ENCODE measurements at places on chromosomes 3 and 15.

DNA sequence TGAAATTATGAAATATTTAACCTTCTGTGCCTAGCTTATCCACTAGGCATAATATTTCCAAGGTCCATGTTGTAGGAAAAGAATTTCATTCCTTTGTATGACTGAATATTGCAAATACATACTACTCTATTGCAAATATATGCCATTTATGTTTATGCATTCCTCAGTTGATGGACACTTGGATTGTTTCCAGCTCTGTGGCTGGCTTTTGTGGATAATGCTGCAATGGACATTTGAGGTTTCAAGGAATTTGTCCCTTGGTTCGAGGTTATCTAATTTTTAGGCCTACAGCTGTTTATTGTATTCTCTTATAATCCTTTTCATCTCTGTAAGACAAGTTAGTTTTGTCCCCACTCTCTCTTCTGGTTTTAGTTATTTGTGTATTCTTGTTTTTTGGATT is 7.7 kb upstream of the AADACL2 start:
- DNase-seq = no peak

- no peak for DNase-seq
Observed at GRCh38 chr3:167120828-167121227, 259.3 kb downstream of the ZBBX start.

- DNase-seq = no peak
Observed at GRCh38 chr3:72322264-72322976, 525.8 kb downstream of the SHQ1 start.

- no peak for DNase-seq
Observed at GRCh38 chr15:56042982-56043980, 49.9 kb upstream of the NEDD4 start.

GRCh38 chr15:63381301-63382204 is at the start of gene CA12:
Gene CA12 (minus strand): TSS chr15:63381846. CDS start chr15:63381720, 126 bp downstream.
- DNase-seq = no peak

DNA sequence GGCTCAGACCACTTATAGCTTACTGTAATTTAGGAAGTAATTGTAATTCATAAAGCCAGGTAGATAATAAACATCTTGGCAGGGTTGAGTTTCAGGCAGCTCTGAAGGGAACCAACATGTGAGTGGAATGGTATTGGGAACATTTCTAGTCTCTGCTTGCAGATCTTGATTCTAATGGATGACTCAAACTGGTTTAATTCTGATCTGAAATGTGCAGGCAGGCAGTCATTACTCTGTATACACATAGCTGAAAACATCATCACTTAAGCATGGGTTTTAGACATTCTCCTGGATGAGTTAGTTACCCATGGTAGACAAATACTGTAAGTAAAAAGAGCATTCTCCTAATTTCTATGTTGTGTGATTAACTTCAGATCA is 317.0 kb upstream of the TPRG1 start:
- no peak for DNase-seq

DNA sequence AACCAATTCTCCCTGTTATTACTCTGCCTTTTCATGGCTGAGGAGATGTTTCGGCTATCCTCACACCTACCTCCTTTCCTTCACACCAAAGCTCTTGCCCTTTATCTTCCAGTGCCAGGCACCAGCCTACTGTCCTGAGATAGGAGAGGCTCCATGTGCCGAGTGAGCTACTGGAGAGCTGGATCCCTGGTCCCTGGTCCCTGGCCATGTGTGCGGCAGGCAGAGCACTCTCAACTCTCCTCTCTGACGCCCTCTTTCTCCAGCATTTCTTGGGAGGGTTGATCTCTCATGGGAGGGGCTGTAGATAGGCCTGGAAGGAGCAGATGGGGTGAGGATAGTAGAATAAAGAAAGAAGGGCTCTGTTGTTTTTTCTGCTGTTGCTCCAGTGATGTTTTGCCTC is 277.1 kb upstream of the UMPS start:
- DNase-seq = no peak

DNA sequence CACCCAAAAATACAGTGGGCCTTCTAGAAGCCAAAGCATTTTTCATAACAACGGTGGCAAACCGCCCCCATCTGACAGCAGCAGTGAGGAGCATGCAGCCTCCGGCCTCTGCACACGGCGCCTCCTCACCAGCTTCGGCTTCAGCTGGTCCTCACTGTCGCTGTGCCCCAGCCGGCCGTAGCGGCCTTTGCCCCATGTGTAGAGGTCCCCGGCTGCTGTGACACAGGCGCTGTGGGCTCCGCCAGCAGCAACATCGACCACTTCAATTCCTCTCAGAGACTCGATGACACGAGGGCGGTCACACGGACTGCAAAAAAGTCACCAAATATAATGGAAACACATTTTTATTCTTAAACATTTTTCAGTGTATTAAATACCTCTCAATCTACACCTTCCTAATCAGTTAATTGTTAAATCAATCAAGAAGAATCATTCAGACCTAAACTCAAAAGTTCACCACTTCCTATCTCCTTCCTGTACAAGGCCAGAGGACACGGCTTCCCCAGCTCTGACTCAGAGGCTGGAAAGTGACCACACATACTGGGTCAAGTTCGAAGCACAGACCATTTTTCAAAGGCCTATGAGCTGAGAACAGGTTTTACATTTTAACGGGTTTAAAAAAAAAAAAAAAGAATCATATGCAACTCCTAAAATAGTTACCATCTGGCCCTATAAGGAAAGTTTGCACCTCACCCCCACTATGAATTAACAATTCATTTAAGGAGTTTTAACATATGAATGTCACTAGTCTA is 33.6 kb upstream of the OCA2 start:
- no peak for DNase-seq

- DNase-seq = no peak
Observed at GRCh38 chr3:168156479-168156878, 60.8 kb upstream of the GOLIM4 start.

DNA sequence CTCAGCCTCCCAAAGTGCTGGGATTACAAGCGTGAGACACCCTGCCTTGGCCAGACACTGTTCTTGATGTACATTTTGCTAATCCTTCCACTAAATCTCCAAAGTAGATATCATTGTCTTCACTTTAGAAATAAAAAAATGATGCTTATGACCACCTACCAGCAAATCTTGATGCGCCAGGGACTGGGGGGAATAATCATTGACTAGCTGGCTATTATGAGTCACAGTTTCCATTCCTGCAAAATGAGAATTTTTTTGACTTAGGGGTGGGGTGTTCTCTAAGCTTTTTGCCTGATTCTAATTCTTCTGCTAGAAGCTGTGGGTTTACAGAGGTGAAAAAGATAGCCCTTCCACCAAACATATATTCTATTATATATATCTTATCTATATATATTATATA is 17.1 kb upstream of the RFC4 start:
- DNase-seq = no peak

DNA sequence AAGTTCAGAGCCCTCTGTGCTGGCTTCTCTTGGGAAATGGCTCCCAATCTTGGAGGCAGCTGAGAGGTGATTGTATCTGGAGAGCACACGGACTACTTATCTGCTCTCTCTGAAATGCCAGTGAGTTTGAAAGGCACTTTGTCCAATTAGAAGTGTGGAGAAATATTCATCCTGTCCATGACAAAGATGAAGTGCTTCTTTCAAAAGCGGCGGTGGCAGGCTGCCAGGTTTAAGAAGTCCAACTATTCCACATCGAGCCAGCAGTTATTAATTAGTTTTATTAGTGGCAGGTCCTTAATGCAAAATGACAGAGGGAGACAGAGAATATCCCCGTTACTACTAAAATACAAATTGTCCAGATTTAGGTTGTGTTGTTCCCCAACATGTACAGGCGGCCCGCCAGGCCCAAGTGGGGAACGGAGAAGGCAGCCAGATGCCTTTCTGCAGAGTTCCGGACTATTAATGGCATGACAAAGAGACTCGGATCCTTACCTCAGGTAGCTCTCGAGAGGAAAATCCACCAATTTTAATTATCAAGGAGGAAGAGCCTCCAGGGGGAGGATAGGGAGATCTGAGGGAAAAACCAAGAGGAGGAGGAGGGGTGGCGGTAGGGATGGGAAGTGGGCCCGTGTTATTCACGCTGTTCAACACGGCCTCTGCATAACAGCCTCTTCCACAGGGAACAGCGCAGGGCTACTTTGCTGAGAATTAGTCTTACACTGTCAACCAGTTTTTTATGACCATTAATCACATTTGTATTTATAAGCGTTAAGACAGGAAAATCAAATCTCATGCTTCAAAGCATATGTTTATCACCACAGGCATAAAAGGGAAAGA is 42.0 kb downstream of the RORA start:
- no peak for DNase-seq

DNA sequence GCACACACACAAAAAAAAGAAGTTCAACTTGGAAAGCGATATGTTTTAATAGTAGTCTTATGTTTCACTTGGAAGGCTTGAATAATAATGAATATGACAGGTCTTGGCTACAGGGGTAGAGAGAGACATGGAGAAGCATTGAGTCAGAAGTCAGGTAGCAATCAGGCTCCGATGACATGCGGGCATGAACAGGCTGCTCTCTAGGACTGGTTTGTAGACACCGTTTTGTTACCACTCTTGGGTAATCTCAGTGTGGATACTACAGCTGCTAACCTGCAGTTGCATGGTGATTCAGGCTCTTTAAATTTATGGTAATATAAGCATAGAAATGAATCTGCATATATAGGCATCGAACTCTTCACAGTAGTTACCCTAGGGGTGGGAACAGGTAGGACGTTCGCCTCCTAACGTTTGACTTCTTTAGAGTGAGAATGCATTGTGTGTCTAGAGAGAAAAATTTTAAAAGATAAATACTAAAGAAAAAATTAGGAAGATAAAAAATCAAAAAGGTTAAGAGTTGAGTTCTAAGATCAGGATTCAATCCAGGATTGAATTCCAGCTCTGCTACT is 241.6 kb upstream of the KBTBD8 start:
- no peak for DNase-seq

DNA sequence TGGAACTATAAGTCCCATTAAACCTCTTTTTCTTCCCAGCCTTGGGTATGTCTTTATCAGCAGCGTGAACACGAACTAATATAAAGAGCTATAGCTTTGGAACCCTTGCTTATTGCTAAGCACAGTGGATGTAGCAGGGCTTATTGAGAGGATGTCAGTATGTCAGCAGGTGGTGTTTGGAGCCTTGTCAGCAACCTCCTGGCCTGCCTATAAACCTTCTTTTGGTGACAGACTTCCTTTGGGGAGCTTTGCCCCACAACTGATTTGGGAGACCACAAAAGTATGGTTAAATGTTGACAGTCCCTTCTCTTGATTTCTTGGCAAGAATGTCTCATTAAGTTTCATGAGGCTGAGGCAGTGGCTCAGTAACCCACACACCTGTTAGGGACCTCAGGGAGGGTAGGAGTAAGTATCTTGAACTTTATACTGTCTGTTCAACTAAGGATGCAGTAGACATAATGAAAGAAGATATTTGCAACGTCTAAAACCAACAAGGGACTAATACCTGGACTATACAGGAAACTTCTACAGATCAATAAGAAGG is 14.8 kb downstream of the CCNDBP1 start:
- no peak for DNase-seq

DNA sequence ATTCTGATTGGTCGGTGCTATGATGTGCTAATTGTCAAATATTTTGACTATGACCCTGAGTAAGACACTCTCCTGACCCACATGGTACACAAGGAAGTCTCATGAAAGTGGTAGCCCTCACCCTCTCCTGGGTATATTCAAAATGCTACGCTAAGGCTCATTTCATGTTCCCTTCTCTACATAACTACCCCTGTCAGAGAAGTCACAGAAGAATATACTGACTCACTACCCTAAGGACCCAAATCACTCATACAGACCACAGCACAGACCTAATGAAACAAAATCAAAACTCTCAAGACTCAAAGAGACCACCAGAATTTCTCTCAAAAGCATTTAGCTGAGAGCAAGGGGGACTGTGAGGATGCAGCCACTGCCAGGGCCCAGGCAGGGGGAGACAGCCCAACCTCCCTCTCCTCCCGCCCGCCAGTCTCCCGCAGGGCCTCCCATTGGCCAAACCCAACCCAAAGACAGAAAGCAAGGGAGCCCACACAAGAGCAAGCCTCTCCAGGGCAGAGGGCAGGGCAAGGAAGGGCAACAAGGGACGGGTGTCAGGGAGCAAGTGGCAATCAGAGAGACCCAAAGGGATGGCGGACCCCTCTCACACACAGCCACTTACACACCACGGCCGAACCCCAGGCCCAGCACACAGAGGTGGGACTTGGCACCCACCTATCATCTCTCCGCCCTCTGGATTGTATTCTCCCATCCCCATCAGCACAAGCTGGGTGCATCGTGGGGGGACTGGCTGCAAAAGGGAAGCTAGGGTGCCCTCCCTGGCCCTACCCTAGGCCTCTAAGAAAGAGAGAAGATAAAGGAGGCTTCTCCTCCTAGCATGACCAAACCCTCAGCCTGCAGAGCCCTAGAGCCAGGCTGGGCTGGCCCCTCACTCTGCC is 41.6 kb downstream of the MEGF11 start:
- no peak for DNase-seq

DNA sequence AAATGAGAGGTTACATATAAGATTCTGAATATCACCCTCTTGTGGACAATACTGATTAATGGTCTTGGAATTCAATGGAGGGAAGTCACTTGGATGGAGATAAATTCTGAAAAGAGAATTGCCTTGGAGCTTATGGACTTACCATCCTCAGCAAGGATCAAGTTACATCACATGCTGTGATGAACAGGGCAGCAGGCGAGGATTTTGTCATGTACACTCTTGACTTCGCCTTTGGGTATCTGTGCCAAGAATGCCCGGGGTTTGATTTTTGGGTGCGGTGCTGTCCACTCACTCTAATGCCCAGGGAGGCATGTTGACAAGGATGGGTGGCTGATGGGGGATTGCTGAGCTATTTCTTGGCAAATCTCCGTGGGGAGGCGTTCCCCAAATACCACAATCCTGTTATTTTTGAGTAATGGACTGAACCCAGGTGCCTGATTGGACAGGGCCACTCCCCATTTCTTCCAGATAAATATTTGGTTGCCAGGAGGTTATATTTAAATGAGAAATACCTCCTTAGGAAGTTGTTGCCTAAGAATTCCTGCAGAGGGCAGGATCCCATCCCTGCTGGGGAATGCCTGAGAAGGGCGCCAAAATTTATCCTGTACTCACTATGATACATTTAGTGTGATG is 96.3 kb downstream of the TPRG1 start:
- DNase-seq = no peak

- no peak for DNase-seq
Observed at GRCh38 chr3:37445163-37445562, 270.8 kb upstream of the LRRFIP2 start.

DNA sequence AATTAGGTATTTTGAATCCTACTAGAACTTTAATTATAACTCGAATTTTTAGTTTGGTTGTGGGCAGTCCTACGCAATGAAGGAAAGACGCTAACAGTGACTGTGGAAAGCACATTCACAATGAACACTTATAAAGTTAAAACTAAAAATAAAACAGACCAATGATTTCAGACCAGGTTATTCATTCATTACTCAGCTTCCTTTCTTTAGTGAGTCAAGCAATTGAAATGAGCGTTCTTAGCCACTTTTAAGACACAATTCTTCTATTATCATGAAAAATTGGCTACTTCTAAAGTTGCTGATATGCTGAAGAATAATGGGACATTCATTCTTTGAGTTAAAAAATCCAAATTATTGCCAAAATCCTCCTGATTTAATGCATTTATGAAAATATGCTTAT is 66.0 kb upstream of the CMSS1 start:
- DNase-seq = no peak
